ENCODE measurements at places on chromosomes 4 and X.

GRCh38 chr4:108619372-108620100 is 840 bp upstream of the RPL34 start:
- peak; percentile 8 for DNase-seq

- no peak for DNase-seq
Observed at GRCh38 chr4:83261307-83261706, 23.3 kb downstream of the COQ2 start.

GRCh38 chr4:157810137-157810774 is 362.6 kb downstream of the GASK1B start:
- DNase-seq, result no peak

- DNase-seq, result no peak
Observed at GRCh38 chrX:110114260-110114776, 111.4 kb downstream of the TMEM164 start.

- DNase-seq, result no peak
Observed at GRCh38 chr4:53044651-53044960, 182.5 kb downstream of the RASL11B start.

DNA sequence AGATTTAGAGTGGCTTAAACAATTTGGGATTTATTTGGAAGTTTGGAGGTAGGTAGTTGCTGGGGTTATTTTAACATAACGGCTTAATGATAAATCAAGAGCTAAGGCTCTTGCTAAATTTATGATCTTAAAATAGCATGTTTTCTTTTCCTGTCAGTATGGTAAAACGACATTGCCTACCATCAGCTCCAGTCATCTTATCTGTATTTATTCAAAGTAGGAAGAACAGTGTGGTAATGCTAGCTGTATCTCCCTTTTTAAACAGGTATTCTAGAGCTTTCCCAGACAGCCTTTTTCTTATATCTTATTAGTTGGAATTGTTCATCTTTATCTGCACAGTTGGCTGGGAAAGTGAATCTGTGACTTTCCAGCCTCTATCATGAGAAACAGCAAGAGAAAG is 110.2 kb downstream of the SLC4A4 start:
- DNase-seq, result no peak

DNA sequence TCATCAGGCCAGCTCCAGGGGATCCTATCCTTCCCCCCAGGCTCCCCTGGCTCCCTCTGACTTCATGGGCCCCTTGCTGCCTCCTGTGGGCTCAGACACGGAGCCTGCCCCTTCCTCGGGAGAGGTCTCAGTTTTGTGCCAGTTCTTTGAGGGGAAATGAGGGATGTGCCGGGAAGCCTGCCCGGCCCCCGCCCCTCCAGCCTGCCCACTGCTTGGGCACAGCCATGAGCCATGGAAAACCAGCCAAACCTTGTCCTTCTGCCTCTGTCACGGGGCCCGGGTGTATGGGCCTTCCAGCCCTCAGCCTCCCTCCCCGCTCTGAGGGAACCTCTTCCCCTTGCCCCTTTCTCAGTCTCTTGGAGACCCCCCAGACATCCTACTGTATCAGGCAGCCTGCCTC is 6.8 kb downstream of the BGN start:
- no peak for DNase-seq

- DNase-seq, result no peak
Observed at GRCh38 chr4:13659341-13660070, 32.0 kb upstream of the BOD1L1 start.

GRCh38 chrX:4253092-4253491 is 539.6 kb upstream of the PRKX start:
- DNase-seq, result peak; percentile 18

DNA sequence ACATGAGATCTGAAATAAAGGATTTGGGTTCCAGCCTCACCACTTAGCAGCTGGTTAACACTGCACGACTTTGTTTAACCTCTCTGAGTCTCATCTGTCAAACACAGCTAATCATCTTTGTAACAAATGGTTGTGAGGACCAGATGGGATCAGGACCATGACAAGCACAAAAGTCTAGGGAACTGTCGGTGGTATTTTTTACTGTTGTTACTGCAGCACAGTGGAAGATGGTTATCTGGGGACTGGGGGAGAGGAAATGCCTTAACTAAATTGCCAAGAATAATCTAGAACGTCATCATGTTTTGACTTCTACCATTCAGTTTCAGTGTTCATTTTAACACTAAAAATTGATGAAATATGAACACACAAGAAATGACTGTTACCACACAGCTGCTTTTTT is 99.5 kb downstream of the ADGRA3 start:
- DNase-seq, result no peak

DNA sequence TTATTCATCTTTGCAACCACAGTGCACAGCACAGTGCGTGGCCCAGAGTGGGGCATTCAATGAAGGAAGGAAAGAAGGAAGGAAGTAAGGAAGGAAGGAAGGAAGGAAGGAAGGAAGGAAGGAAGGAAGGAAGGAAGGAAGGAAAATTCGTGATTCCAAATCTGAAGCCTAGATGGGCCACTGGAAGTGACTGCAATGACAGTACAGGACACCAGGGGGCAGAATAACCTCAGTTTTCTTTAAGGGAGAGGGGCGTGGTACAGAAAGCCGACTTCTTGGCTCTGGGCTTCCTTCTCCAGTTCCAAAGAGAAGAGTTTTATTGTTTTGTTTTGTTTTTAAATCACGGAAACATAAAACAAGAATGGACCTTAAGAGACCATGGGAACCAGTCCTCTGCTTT is 47.8 kb downstream of the APLN start:
- DNase-seq, result peak; percentile 81

GRCh38 chrX:10156199-10157031 is at the start of gene CLCN4:
CLCN4 (plus strand) TSS chrX:10156975; CDS start chrX:10185033, 28,058 bp downstream.
- peak; percentile 44 for DNase-seq

- DNase-seq, result no peak
Observed at GRCh38 chrX:69238887-69239231, 73.6 kb upstream of the PJA1 start.

DNA sequence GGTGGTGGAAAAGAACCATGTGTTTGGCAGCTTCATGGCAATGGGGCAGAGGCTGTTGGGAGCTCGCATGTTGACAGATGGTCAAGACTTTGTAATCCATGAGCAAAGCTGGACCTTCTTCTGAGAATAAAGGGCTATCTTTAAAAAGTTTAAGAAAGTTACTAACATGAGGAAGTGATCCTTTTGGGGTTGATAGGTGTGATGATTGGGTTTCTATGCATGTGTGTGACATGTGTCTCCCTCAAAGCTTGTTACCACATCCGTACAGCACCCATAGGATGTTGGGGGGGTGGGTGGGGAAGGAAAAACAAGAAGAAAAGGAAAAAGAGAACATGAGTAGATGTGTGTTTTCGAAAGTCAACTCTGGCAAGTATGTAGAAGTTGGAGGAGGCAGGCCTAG is 123.0 kb upstream of the TLR3 start:
- no peak for DNase-seq

GRCh38 chr4:118810991-118811764 is 24.7 kb downstream of the SEC24D start:
- DNase-seq, result peak; percentile 85

GRCh38 chr4:41396214-41396613 is 139.5 kb downstream of the UCHL1 start:
- no peak for DNase-seq

GRCh38 chr4:2923141-2923551 is 40.1 kb downstream of the NOP14 start:
- DNase-seq, result peak; percentile 43

DNA sequence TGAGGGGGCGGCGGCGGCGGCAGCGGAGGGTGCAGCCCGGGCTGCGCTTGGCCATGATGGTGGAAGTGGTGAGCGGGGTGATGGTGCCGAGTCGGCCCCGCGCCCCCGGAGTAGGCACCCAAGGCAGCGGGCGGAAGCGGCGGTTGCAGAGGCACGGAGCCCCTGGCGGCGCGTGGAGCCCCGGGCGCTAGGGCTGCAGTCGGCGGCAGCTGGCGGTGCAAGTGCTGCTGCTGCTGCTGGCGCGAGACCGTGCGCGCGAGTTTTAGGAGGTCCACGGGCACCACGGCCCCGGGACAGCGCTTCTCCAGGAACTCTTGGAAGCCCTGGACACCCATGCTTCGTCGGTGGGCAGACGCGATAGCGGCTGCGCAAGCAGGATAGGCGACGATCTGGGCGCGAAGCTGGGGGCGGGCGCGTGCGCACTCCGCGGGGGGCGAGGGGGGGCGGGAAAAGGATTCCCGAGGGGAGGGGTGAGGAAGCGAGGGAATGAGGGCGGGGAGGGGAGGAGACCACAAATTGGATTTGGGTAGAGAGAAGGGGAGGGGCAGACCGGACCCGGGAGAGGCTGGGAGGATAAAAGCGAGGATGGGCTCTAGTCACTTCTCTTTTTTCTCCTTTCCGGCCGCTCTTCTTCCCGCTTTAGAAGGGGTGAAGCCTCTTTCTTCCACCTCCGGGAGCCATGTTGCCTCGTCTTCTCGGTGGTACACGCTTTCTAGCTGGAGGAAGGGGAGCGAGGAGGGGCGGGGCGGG is at the start of gene FAM120C:
Gene FAM120C (minus strand): TSS at position 391 of the 750 bp plus-strand sequence. CDS start 56 bp downstream, at position 335.
- DNase-seq, result peak; percentile 87

DNA sequence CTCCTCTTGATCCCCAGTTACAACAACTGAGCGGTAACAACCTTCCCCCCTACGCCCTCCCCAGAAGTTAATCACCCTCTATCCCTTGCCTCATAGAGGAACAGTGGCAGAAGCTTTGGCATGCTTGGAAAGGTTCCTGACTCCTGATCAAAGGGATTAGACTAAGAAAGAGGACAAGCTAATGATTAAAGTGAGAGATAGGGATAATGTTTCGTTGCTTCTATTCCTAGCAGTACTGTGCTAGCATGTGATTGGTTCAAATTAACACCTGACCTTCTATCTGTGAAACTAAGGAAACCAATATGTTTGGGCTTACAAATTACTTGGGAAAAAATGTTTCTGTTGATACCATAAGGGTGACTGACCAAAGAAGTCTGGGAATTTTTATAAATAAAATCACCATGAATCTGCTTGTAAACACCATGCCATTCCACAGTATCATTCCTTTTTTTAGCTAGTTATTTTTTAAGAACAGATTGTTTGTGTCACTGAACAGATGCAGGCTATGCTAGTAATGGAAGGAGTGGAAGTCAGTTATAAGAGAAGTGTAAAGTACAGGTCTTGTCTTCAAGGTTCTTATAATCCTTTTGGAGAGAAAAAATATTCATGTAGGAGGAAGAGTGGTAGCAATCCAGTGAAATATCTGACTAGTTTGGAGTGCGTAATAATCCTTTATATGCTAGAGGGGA is 11.3 kb upstream of the ATP1B4 start:
- no peak for DNase-seq

DNA sequence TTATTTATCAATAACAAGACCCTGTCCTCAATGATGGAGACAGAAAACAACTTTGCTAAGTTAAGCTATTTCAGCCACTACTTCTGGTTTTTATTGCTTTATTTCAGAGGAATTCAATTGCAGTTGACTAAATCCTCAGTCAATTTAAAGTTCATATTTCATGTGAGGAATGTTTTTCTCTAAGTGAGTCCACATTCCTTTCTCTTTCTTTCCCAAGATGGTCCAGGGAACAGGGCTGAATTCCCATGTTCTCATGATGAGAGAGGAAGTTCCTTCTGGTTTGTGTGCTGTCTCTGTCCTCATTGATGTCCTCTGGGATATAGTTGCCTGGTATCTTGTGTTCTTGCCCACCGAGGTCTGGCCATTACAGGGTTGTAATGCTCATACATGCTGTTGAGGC is 117.2 kb downstream of the SLIT2 start:
- DNase-seq, result no peak

DNA sequence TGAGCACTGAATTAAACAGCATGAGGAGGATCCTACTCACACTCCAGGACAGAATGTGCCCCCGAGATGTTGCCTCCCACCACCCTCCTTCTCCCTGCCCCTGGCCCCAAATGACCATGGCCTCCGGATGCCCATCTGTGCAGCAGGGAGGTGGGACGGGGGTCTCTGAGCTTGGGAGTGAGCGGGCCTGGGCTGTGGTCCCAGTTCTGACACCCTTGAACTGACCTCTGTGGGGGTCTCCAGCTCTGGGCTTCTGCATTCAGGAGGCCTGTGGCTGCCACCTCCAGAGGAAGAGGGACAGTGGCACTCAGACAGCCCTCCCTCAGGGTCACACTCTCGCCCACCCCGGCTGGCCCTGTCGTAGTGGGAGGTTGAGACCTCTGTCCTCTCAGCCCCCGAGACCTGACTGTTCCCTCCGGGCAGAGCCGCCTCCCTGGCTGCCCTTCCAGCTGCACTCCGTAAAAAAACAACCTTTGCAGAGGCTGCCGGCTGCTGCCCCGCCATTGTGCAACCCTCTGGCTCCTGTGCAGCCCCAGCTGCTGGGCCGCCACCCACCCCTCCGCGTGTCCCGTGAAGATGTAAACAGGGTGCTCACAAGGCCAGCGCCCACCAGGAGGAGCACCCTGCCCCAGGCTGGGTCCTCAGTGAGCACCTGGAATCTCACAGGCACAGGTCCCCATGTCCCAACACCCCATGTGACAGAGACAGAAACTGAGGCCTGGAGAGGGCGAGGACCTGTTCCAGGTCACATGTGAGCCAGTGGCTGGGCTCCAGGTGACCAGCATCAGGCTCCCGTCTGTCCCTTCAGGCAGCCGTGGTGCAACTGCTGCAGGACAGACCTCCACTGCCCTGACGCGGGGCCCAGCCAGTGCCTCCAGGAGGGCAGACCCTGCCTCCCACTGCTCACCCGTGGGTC is 39.6 kb downstream of the HTRA3 start:
- no peak for DNase-seq

GRCh38 chrX:110985470-110985869 is 110.5 kb upstream of the PAK3 start:
- no peak for DNase-seq

- DNase-seq, result no peak
Observed at GRCh38 chr4:42310358-42310757, 86.9 kb upstream of the SHISA3 start.
